Motor neuron (in vitro differentiated cells): ENCODE measurements at places on chromosomes 3 and 15. TPM values are rescaled to one million over a fixed set of nuclear protein-coding genes. Genes with fewer than 3 reads are reported as not detected.

- ATAC-seq, result peak; percentile 96
These were observed 20.5 kb upstream of the MINDY4B start for GRCh38 chr3:150925751-150926201.

GRCh38 chr3:25723802-25724201 lies 59.1 kb upstream of the TOP2B start:
- no peak for ATAC-seq

DNA sequence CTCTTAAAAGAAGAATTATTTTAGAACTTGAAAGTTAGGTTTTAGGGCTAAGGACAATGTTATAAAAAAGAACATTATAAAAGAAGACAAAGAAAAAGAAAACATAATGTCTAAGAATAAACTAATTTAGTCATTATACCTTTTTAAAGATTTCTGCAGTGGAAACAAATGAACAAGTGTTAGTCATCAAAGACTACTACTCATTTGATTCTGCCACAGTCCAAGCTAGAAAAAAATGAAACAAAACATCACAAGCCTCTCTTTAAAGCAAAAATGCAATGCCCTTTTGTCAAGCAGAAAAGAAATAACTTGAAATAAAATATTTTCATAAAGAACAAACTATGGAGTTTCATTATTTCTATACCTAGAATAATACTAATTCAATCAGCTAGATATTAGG lies 102.0 kb downstream of the TBC1D5 start:
- no peak for ATAC-seq

DNA sequence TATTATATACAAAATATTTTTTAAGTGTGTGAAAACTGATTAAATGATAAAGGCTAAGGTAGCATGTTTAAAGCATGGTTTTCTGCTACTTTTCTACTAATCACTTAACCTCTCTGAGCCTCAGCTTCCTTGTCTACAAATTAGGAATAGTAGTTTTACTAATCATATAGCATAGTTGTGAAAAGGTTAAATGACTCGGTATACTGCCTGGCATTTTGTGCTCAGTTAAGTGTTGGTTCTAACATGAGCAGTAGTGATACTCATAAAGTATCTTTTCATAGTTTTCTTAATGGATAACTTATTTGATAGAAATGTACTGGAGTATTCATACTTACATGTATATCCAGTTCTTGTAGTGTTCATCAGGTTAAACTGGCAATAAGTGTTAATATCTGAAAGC lies 13.6 kb downstream of the RASA2 start:
- no peak for ATAC-seq

APOD gene
- total RNA-seq, result 0.55 and 0.62 TPM in 2 replicates

- ATAC-seq, result no peak
These were observed 25.5 kb upstream of the APOD start for GRCh38 chr3:195609229-195609628.

GRCh38 chr3:12630292-12630691 lies 33.6 kb downstream of the RAF1 start:
- ATAC-seq, result no peak

- no peak for ATAC-seq
These were observed 81.1 kb downstream of the LRRK1 start for GRCh38 chr15:101000271-101000681.

ELL3 gene
- total RNA-seq, result 2.7 and 4.2 TPM in 2 replicates

DNA sequence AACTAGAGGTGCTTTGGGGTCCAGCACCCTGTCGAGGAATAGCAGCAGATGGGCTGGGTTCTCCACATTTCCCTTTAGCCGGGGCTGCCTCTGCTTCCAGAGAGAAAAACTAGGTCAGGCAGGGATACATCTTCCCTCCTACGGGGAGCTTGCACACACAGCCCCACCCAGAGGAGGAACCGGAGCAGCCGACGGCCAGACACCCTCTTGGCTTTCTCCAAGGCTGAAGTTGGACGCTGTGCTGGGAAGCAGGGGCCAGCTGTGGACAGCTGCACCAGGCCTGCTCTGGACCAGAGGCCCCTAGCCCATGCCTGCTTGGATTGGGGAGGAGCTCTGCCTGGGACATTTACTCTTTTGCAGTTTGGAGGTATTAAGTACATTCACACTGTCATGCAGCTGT lies 44.7 kb upstream of the NR2C2 start:
- ATAC-seq, result peak; percentile 59

GOLGA8H gene
- 0.27 and 0.44 TPM in 2 replicates for total RNA-seq

DNA sequence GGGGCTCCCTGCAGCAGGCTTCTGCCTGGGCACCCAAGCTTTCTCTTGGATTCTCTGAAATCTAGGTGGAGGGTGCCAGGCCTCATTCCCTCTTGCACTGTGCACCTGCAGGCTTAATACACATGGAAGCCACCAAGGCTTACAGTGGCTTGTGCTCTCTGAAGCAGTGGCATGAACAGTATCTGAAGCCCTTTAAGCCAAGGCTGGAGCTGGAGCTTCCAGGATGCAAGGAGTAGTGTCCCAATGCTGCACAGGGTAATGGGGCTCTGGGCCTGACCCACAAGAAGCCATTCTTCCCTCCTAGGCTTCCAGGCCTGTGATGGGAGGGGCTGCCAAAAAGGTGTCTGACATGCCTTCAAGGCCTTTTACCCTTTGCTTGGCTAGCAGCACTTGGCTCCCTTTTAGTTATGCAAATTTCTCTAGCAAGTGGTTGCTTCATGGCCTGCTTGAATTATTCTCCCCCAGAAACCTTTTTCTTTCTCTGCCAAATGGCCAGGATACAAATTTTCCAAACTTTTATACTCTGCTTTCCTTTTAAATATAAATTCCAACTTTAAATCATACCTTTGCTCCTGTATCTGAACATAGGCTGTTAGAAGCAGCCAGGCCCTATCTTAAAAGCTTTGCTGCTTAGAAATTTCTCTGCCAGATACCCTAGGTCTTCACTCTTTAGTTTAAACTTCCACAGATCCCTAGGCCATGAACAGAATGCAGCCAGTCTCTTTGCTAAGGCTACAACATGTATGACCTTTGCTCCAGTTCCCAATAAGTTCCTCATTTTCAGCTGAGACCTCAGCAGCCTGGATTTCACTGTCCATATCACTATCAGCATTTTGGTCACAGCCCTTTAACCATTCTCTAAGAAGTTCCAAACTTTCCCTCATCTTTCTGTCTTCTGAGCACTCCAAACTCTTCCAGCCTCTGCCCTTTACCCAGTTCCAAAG lies 201.1 kb upstream of the LRRFIP2 start:
- ATAC-seq, result no peak

DNA sequence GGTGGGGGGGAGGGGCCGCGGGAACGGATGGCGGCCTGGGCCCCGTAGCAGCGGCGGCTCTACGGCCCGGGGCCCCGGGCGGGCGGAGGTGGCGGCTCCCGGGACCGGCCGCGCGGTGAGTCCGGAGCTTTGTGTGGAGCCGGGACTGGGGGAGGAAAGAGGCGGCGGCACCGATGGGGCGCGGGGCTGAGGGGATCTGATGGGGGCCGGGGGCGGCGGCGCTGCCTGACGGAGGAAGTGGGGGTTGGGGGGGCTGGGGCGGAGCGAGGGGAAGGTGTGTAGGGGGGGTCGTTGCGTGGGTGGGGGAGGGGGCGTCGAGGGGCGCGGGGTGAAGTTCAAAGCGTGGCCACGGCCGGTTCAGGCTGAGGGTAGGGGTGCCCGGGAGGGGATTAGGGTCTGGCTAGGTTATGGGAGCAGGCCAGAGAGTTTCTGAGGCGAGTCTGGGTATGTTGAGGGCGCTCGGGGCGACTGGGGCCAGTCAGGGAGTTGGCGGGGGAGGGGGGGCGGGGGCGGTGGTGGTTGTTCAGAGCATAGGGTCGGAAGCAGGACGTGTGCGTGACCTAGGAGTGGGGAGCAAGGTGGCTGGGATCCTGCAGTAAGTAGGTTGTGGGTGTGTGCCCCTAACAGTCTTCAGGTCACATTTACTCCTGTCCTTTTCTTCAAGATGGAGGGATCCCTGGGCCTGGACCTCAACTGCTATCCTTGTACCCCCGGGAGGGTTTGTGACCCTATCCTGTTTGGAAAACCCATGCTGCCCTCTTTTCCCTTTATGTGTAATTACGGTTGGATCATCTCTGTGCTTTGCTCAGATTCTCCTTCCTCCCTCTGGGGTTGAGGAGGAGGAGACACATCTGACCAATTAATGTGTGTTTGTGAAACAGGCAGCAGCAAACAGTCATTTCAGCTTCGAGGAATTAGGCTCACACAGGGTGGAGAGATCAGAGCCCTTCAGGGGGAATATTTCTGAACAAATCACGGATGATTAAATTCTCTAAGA lies 644 bp downstream of the ZNF609 start:
- peak; percentile 72 for ATAC-seq

- ATAC-seq, result no peak
These were observed 403.9 kb upstream of the LMCD1 start for GRCh38 chr3:8097690-8098089.

ITIH4 gene
- 4.2 and 7.0 TPM in 2 replicates for total RNA-seq

DNA sequence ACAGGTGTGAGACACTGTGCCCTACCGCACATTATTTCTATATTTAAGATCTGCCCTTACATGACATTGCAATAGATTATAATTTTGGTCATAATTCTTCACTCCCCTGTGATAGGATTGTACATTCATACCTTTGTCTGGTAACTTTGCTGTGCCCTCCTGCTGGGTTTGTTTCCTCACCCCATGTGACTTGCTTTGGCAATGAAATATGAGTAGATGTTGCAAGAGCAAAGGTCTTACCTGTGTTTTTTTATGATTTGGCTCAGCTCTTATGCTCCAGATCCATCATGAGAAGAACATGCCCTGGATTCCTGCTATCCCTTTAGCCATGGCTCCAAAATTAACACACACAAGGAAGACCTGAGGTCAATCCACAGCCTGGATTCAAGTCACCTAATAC lies 137.7 kb upstream of the EOMES start:
- no peak for ATAC-seq

CD96 gene
- total RNA-seq, result 0.46 TPM in 1 of 2 replicates, not detected in the other

DNA sequence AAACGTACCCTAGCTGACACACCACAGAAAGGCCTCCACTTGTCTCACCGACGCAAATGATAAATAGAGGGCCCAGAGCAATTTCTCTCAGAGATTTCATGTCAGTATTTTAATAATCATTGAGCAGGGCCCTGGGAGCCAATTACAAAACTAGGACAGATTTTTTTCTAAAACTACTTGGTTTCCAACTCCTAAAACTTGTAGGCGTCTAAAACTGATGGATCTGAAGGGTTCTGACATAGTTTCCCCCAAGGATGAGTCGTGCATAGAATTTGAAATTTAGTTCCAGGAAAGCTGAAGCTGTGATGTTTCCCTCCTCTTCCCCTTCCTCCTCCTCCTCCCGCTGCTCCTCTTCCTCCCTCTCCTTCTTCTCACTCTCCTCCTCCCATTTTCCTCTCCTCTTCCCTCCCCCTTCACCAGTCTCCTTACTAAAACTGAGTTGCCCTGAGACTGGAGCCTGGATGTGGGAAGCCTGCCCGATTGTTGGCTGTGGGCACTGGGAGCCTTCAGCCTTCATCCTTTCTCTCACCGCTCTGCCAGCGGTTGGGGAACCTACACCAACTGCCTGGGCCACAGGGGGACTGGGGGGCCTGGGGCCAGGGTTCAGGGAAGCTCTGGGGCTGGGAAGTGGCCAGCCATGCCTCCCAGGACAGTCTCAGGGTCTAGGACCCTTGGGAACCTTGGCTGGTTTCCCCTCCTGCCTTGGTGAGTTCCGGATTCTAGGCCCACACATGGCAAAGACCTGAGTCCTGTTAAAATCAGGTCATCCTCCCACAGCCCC lies 73.9 kb upstream of the SLC6A11 start:
- no peak for ATAC-seq

- no peak for ATAC-seq
These were observed 245.2 kb downstream of the TLE3 start for GRCh38 chr15:69852482-69852881.

- peak; percentile 18 for ATAC-seq
These were observed 1003.3 kb upstream of the NR2F2 start for GRCh38 chr15:95327183-95327525.

PARP6 gene
- 118 and 131 TPM in 2 replicates for total RNA-seq

- ATAC-seq, result peak; percentile 69
These were observed 112.3 kb upstream of the HES1 start for GRCh38 chr3:194023501-194024280.

GRCh38 chr15:70761931-70762468 lies 1.4 kb downstream of the UACA start:
- ATAC-seq, result no peak

GRCh38 chr3:29099775-29100174 lies 181.1 kb upstream of the RBMS3 start:
- no peak for ATAC-seq

GOLGA8B gene
- total RNA-seq, result 50.1 and 51.4 TPM in 2 replicates

TASOR gene
- total RNA-seq, result 77.3 and 88.0 TPM in 2 replicates

- ATAC-seq, result no peak
These were observed 181.0 kb upstream of the FEZF2 start for GRCh38 chr3:62554264-62554799.

RBP2 gene
- total RNA-seq, result 0.38 TPM in 1 of 2 replicates, not detected in the other
